Lower lobe of right lung (tissue), 2 donors: ENCODE measurements at places on chromosomes 2 and 18. TPM values are rescaled to one million over a fixed set of nuclear protein-coding genes. Genes with fewer than 3 reads are reported as not detected.

DNA sequence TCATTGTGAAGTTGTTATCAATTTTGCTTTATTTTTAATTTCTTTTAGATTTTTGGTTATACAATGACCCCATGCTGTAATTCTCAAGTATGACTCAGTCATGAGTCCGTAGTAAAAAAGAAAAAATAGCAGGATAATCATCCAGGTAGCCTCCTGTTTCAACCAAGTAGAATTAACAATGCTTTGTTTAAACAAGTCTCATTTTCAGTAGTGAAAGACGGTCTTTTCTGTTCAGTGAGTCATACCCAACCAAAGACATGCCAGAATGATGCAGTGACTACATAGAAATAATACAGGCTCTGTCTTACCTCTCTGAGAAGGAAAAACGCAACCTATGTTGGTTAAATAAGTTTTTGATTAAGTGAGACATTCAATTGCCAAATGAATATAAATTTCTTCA, 67.8 kb upstream of the DSC1 start:
- H3K4me1 ChIP-seq: no peaks in the 10 kb centered on the region
- no peaks in the 10 kb centered on the region for H3K36me3 ChIP-seq
- no peak for DNase-seq
- no peak overlapping the region for H3K27ac ChIP-seq
- no peaks in the 10 kb centered on the region for H3K27me3 ChIP-seq

Gene FHOD3
- 2.5 TPM for total RNA-seq

Gene ROCK2
- total RNA-seq: 54.3 TPM

GRCh38 chr2:231931481-231931915, 5.3 kb upstream of the NPPC start:
- H3K27ac ChIP-seq: no peak overlapping the region
- peaks cover 33% of the 10 kb centered on the region for H3K27me3 ChIP-seq
- H3K36me3 ChIP-seq: no peaks in the 10 kb centered on the region
- no peak overlapping the region for H3K4me3 ChIP-seq

GRCh38 chr18:48947560-48947959, 3.2 kb downstream of the SMAD7 start:
- peak overlapping the region; percentile 94 for H3K27ac ChIP-seq
- no peaks in the 10 kb centered on the region for H3K27me3 ChIP-seq
- H3K4me1 ChIP-seq: peaks cover 55% of the 10 kb centered on the region
- H3K36me3 ChIP-seq: peaks cover 25% of the 10 kb centered on the region
- peak overlapping the region; percentile 90 for H3K4me3 ChIP-seq

DNA sequence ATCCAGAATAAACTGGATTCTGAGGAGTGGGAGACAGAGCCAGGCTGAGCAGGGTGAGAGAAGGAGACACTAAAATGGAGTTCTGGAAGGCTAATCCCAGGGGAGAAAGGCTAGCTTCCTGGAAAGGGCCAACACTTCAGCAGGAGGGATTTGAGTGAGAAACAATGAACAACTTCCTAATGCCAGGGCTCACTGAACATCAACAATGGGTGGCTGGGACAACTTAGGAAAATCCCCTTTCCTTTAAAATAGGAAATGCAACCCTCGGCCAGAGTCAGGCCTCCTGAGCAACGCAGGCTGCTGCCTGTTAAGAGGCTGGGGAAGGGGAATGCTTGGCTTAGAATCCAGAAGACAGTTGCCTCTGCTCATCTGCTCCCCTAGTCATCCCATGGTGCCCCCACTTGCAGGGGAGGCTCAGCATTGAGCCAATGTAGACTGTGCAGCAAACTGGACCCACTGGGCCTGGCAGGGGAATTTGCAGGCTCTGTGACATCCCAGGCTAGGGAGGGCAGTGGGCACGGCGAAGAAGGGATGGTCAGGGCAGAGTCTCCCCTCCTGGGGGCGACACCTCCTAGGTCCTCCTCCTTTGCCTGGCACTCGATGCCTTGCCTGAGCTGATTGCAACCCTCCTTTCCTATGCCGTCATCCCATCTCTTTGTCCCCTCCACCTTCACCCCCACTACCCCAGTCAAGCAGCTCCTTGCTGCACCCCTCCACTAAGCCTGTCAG, 182.5 kb downstream of the TNS1 start:
- H3K27ac ChIP-seq: peak overlapping the region; percentile 31
- peaks cover 98% of the 10 kb centered on the region for H3K36me3 ChIP-seq
- DNase-seq: peak; percentile 25
- H3K4me3 ChIP-seq: no peak overlapping the region
- H3K27me3 ChIP-seq: no peaks in the 10 kb centered on the region
- peaks cover 88% of the 10 kb centered on the region for H3K4me1 ChIP-seq

- H3K27ac ChIP-seq: no peak overlapping the region
- H3K27me3 ChIP-seq: no peaks in the 10 kb centered on the region
- no peaks in the 10 kb centered on the region for H3K36me3 ChIP-seq
Observed at GRCh38 chr2:127146820-127147502, 40.0 kb upstream of the BIN1 start.

Gene ST6GAL2
- total RNA-seq: 0.92 TPM
